ENCODE measurements at places on chromosomes 11 and 22.

- H3K4me3 ChIP-seq: no peak overlapping the region
- H3K4me1 ChIP-seq: no peaks in the 10 kb centered on the region
- no peak for DNase-seq
- H3K27ac ChIP-seq: no peak overlapping the region
- no peaks in the 10 kb centered on the region for H3K27me3 ChIP-seq
Observed at GRCh38 chr22:24180316-24181087, 785 bp upstream of the SUSD2 start.

DNA sequence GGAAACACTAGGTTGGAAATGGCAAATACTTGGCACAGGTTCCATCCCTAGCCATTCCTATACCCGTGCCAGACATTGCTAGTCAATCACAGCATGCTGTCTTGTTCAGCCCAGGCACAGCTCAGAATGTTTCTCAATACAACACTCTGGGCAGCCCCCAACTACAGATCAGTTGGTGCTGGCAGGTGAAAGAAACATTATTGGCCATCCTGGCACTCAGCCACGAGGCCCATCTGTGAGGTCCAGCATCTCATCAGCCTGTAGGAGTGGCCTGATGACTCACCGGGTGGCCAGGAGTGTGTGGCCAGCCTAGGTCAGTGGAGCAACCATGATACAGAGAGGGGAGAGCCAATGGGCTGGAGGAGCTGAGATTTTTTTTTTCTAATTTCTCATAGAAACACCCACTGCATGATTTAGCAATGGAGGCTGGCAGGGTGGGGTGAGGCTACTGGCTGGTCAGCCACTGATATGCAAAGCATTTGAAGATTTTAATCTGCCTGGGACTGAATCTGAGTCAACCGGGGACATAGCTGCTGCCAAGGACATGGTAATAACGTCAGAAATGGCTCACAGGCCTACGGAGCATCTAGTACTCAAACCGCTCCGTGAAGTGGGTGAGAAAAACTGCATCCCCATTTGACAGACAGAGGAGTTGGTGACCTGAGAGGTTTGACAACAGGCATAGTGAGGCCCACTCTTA, 5.4 kb downstream of the MYO18B start:
- no peaks in the 10 kb centered on the region for H3K27me3 ChIP-seq
- H3K36me3 ChIP-seq: peaks cover 51% of the 10 kb centered on the region
- peak overlapping the region; percentile 99 for H3K27ac ChIP-seq
- H3K4me3 ChIP-seq: no peak overlapping the region
- peaks cover 77% of the 10 kb centered on the region for H3K4me1 ChIP-seq

GRCh38 chr11:73464347-73464746, 88.1 kb downstream of the RELT start:
- no peaks in the 10 kb centered on the region for H3K27me3 ChIP-seq
- H3K27ac ChIP-seq: no peak overlapping the region
- peaks cover 9% of the 10 kb centered on the region for H3K4me1 ChIP-seq
- no peaks in the 10 kb centered on the region for H3K36me3 ChIP-seq
- no peak for DNase-seq

GRCh38 chr22:30274437-30274812, 7.8 kb upstream of the OSM start:
- H3K27ac ChIP-seq: peak overlapping the region; percentile 30
- no peak for DNase-seq
- H3K4me3 ChIP-seq: no peak overlapping the region

- H3K4me1 ChIP-seq: peaks cover 53% of the 10 kb centered on the region
Observed at GRCh38 chr11:111413849-111414248, 34.8 kb upstream of the POU2AF1 start.

- peaks cover 29% of the 10 kb centered on the region for H3K4me1 ChIP-seq
- H3K27me3 ChIP-seq: peaks cover 49% of the 10 kb centered on the region
- H3K36me3 ChIP-seq: no peaks in the 10 kb centered on the region
- no peak overlapping the region for H3K4me3 ChIP-seq
Observed at GRCh38 chr11:93545566-93545965, 2.4 kb upstream of the SMCO4 start.

DNA sequence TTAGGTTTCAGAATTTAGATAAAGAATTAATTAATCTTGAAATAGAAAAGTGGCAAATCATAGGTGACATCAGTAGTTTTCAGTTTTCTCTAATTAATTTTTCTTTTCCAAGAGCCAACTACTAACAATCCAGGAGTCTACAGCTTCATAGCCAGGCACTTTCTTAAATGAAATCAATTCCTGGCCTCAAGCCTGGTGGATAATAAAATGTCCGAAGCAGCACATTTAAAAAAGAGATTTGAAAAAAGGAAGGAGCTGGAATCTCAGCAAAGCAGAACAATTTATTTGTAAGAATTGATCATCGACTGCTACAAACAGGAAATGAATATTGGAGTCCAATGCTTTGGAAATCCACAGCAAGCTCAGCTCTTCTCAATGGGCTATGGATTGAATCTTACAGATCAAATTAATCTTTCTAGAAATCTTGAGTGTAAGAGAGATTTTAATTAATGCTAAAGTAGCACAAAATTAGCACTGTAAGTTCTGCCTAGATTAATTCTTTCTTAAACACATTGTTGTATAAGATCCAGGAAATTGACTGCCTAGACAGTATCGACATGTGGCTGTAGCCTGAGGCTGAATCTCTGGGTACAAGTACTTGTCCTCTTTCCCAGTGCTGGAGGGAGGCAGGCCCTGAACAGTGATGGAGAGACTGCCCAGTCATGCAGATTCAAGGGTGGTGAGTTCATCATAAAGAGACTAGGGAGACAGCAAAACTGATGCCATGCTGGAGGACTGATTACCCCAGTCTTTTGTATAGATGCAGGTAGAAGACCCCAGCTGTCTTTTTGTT, 167.8 kb upstream of the POU2AF2 start:
- no peaks in the 10 kb centered on the region for H3K36me3 ChIP-seq
- no peak for DNase-seq
- H3K4me3 ChIP-seq: no peak overlapping the region
- no peaks in the 10 kb centered on the region for H3K4me1 ChIP-seq

DNA sequence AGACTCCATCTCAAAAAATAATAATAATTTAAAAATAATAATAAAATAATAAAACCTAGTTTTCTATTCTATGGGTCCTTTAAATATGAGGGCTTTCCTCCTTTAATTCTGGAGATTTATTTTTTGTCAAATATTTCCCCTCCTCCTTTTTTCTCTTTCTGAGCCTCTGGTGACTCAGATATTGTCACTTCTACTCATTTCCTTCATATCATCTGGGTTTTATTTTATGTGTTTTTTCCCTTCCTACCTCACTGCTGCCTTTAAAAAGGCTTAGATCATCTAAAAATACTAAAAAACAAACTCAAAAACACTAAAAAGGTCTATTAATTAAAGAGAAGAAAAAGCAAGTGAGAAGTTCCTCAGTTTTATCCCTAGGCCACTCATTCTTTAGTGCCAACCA, 138.9 kb downstream of the SPON1 start:
- H3K27ac ChIP-seq: no peak overlapping the region
- DNase-seq: no peak
- H3K4me1 ChIP-seq: peaks cover 2% of the 10 kb centered on the region
- H3K36me3 ChIP-seq: no peaks in the 10 kb centered on the region
- peaks cover 2% of the 10 kb centered on the region for H3K27me3 ChIP-seq

GRCh38 chr11:115897707-115898106, 393.5 kb upstream of the CADM1 start:
- H3K4me1 ChIP-seq: peaks cover under 1% of the 10 kb centered on the region
- no peak overlapping the region for H3K4me3 ChIP-seq
- no peak for DNase-seq
- no peaks in the 10 kb centered on the region for H3K27me3 ChIP-seq

- H3K27ac ChIP-seq: no peak overlapping the region
- no peak overlapping the region for H3K4me3 ChIP-seq
- no peaks in the 10 kb centered on the region for H3K27me3 ChIP-seq
- H3K36me3 ChIP-seq: no peaks in the 10 kb centered on the region
- no peaks in the 10 kb centered on the region for H3K4me1 ChIP-seq
Observed at GRCh38 chr22:30370641-30371230, 13.9 kb downstream of the CCDC157 start.

DNA sequence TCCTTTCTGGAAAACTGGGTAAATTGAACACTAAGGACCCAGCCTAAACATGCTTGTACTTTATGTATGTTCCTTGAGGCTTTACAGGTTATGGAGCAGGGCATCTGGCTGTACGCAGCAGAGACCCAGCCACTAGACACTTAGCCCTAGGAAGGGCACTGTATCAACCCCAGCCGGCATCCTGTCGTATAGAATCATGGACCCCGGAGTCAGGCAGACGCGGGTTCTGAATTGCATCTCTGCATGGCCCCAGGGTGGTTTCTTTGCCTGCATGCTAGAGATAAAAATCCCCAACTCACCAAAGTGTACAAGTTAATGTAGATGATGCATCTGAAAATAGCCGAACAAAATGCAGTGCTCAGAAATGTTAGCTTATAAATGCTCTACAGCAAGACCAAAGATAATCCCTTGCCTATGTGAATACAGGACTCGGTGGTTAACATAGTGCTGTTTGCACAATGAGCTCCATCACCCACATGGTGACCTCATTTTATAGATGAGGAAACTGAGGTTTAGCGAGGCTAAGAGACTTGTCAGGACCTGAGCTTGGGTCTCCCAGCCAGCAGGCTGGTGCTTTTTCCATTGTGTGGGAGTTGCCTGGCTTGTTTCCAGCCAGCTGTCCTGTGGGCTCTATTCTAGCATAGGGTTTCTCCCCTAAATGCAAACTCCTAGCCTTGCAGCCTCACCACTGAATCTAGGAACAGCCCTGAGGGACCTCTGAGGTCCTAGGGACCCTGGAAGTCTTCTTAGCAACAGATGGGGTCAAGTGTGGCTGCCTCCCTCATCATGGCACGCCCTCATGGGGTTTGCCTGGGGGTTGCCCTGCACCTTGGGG, 7.3 kb downstream of the CD6 start:
- H3K4me3 ChIP-seq: peak overlapping the region; percentile 68
- peak overlapping the region; percentile 90 for H3K27ac ChIP-seq
- peak; percentile 79 for DNase-seq
- no peaks in the 10 kb centered on the region for H3K27me3 ChIP-seq
- peaks cover 84% of the 10 kb centered on the region for H3K4me1 ChIP-seq

DNA sequence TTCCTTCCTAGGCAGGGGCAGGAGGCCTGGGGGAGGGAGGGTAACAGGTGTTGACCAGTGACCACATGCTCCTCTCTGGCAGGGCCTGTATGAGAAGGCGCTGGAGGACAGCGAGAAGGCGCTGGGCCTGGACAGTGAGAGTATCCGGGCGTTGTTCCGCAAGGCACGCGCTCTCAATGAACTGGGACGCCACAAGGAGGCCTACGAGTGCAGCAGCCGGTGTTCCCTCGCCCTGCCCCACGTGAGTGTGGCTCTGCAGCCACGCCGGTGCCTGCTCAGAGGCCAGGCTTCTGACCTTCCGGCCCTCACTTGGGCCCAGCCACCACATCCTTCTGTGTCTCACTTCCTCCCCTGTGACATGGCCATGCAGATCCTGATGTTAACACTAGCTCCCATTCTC, 25.8 kb downstream of the ZC3H7B start:
- H3K27me3 ChIP-seq: no peaks in the 10 kb centered on the region
- no peaks in the 10 kb centered on the region for H3K4me1 ChIP-seq
- H3K27ac ChIP-seq: no peak overlapping the region
- no peak for DNase-seq

DNA sequence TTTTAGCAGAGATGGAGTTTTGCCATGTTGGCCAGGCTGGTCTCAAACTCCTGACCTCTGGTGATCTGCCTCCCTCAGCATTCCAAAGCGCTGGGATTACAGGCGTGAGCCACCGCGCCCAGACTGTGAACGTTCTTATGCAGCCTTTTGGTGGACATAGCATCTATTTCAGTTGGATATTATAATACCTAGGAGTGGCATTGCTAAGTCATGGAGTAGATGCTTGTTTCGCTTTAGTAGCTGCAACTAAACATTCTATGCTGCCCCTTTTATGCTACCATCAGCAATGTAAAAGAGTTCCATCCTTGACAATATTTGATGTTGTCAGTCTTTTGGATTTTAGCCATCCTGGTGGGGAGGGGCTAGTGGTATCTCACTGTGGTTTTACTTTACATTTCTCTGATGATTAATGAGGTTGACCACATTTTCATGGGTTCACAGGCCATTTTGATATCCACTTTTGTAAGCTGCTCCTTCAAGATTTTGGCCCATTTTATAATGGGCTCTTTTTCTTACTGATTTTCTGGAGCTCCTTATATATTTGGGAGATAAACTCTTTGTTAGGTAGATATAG, 16.5 kb upstream of the APOBEC3A start:
- H3K27me3 ChIP-seq: peaks cover 20% of the 10 kb centered on the region
- DNase-seq: no peak
- peaks cover 35% of the 10 kb centered on the region for H3K4me1 ChIP-seq
- peak overlapping the region; percentile 79 for H3K27ac ChIP-seq
- no peaks in the 10 kb centered on the region for H3K36me3 ChIP-seq
- H3K4me3 ChIP-seq: peak overlapping the region; percentile 68

GRCh38 chr11:57405271-57405860, 14.9 kb upstream of the PRG2 start:
- peaks cover 44% of the 10 kb centered on the region for H3K4me1 ChIP-seq
- no peak overlapping the region for H3K4me3 ChIP-seq
- peak overlapping the region; percentile 12 for H3K27ac ChIP-seq
- DNase-seq: no peak
- no peaks in the 10 kb centered on the region for H3K27me3 ChIP-seq

DNA sequence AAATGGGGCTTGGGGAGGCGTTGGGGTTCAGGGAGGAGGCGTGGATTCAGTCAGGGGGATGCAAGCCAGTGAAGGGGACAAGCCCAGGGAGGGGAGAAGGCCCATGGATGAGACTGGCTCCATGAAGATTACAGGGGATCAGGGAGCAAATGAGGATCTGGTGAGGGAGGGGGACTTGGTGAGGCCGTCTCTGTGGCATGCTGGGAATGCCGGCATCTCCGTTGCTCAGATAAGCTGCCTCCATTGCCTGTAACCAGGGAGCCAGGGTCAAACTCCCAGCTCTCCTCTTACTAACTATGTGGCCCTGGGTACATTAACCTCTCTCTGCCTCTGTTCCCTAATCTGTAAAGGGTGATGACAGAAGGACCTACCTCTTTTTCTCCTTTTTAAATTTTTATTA, 38.7 kb downstream of the TPBGL start:
- peak overlapping the region; percentile 51 for H3K27ac ChIP-seq
- H3K4me3 ChIP-seq: no peak overlapping the region
- H3K36me3 ChIP-seq: peaks cover 14% of the 10 kb centered on the region
- no peaks in the 10 kb centered on the region for H3K27me3 ChIP-seq

- no peak overlapping the region for H3K4me3 ChIP-seq
- H3K27me3 ChIP-seq: no peaks in the 10 kb centered on the region
- peaks cover 6% of the 10 kb centered on the region for H3K36me3 ChIP-seq
Observed at GRCh38 chr22:42800451-42801251, 56.4 kb downstream of the ARFGAP3 start.

GRCh38 chr11:127070808-127071207, 70.2 kb upstream of the KIRREL3 start:
- no peak overlapping the region for H3K27ac ChIP-seq
- H3K36me3 ChIP-seq: no peaks in the 10 kb centered on the region
- H3K27me3 ChIP-seq: no peaks in the 10 kb centered on the region
- H3K4me3 ChIP-seq: no peak overlapping the region
